Right forelimb (tissue), 1 donor: ENCODE measurements at places on chromosomes 11 and 22.
A peak's percentile ranks its signal among the peaks of the same experiment; 100 is the strongest.

DNA sequence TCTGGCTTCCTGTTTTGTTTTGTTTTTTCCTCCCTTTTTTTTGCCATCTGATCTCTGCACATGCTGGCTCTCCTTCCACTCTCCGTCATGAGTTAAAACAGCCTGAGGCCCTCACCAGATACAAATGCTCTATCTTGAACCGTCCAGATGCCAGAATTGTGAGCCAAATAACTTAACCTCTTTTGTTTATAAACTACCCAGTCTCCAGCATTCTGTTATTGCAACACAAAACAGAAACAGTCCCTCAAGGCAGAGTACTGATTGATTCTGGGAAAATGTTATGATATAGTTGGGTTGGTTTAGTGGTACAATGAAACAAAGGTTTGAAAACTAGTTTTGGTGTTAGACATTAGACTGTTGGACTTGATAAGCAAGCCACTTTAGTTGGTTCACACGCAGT, 1390.0 kb upstream of the RAG2 start:
- DNase-seq: no peak

DNA sequence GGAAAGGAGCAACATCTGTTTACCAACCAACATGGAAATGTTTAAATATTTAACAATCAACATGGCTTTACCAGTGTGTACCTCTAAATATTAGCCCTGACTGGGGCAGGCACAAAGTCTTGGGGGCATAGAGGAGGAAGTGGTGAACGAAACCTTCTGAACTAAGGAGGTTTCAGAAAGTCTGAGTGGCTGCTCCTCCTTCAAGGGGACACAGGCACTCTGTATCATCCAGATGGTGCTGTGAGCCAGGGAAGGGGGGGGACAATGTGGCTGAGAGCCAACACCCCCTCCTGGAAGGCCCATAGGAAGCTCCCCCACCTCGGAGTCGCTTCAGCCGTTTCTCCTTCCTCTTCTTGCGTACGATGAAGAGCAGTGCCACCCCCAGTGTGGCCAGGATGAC, 107.7 kb downstream of the CEP164 start:
- no peak for DNase-seq

- DNase-seq: no peak
These were observed 7.7 kb upstream of the FOSL1 start for GRCh38 chr11:65907878-65908277.

GRCh38 chr11:126430581-126431335, 75.3 kb downstream of the ST3GAL4 start:
- no peak for DNase-seq

DNA sequence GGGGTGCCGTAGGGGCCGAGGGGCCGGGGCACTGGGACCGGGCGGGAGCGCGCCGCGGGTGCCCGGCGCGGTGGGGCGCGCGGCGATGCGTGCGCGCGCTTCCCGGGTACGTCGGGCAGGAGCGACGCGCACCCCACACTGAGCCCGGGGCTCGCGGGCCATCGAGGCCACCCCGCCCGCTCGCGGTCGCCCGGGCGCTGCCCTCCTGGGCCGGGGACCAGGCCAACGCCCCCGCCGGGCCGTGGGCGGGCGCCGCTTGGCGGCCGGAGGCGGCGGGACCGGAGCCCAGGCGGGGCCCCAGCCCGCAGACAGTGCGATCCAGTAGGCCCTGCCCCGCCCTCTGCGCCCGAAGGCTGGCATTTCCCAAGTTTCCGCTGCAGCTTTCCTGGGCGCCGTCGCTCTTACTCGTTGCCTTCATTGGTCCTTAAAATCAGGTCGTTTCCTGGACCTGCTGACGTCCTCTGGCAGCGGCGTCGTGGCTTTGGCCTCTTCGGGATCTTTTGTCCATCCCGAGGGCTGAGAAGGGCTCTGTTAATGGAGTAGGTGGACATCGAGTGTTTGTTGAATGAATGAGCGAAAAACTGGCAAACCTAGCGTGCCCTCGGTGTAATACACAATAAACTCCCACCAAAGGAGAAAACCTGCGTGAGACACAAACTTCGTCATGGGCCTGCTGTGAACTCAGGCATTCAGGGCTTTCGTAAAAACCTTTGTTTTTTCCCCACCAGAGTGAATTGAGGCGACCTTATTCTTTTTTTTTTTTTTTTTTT, 638 bp downstream of the PARVA start:
- peak; percentile 81 for DNase-seq

DNA sequence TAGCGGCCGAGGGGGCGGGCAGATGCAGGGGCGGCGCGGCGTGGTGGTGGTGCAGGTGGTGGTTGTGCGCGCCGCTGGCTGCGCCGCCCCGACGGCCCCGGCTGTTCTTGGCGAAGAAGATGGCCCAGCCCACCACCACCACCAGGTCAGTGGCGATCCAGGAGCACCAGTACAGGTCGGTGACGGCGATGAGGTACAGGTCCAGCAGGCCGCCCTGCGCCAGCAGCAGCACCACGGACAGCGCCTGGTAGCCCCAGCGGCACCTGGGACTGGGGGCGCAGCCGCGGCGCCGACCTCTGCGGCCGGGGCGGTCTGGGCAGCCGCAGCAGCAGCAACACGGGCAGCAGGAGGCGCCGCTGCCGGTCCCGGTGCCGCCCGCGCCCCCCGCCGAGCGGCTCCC, 879 bp downstream of the TMEM121B start:
- peak; percentile 74 for DNase-seq

DNA sequence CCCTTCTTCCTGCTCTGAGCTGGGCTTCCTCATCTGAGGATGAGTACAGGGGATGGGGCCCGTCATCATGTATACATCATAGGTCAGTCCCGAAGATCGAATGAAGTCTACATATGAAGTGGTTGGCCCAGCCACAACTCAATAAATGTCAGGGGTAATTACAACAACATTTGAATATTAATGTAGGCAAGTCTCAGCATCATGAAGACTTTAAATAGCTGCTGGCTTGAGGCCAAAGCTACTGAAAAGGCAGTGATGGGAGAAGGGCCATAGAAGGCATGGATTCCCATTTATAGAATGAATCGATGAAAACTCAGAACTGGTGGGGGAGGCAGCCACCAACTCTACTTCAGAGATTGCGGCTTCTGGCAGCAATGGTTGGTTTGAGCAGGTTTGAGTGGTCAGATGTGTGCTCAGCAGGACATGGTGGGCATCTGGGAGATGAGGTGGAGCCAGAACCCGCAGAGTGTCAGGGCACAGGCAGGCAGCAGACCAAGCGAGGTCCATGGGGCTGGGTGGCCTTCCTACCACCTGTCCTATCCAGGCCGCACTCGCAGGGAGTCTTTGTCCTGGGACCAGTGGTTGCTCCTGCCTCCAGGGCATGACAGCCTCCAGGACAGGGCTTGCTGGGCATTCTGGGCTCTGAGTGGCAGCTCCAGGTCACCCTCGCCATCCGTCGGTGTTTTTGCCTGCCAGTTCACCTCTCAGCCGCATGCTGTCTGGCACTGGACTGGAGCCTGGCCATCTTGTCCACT, 919.1 kb downstream of the TBC1D22A start:
- no peak for DNase-seq

DNA sequence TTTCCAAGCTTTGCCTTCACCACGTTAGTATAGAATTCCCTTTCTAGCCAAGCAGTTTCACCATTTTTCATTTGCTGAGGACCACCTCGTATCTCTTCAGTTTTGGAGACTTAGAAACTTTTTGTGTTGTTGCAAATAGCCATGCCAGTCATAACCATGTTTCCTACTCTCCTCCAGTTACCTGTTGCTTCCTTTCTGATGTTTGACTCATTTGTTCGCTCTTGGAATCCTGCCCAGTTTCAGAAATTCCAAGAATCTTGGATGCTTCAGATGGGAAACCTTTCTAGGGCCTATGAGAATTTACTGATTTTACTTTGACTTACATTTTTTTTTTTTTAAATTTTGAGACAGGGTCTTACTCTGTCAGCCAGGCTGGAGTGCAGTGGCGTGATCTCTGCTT, 65.4 kb downstream of the PPP6R3 start:
- DNase-seq: no peak

- no peak for DNase-seq
These were observed 750.2 kb downstream of the OPCML start for GRCh38 chr11:132782102-132782501.
